Stimulated activated CD4-positive, alpha-beta T cell treated with anti-CD3 and anti-CD28 coated beads, Interleukin-1b, Interleukin-23, amount 100 ng/mL, for 1 hour (primary cell): ENCODE measurements at places on chromosomes 3 and 15.

- no peak for DNase-seq
These were observed 96.5 kb downstream of the TGFBR2 start for GRCh38 chr3:30702828-30703397.

DNA sequence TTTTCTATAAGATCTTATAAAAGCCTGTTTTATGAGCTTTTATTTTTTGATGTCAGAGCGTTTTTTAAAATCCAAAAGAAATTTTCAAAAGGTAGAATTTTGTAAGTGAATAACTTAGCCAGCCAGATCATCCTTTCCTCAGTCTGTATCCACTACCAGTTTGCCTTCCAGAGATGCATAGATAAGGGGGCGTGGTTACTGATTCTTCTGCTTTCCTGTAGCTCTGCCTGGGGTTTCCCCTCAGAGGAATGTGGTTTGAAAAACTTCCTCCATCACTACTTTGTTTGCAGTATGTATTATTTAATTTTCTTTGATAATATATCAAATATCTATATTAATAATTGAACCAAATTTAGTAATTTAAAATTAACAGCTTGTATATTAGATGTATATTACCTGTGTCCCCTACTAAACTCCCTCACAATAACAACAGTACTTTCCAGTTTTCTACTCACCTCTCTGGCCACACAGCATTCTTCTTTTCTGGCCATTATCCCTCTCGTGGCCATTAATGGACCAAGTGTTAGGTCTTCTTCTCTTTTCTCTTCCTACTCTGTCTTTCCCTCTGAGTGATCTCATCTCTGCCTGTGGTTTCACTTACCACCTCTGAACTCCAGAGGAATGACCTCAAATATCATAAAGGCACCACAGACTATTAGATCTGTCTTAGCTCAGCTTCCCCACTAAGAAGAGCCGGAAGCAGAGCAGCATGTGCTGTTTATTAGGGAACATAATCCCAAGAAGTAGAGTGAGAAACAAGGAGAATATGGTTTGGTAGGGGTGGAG lies 239.7 kb downstream of the UBE2E2 start:
- DNase-seq: no peak

DNA sequence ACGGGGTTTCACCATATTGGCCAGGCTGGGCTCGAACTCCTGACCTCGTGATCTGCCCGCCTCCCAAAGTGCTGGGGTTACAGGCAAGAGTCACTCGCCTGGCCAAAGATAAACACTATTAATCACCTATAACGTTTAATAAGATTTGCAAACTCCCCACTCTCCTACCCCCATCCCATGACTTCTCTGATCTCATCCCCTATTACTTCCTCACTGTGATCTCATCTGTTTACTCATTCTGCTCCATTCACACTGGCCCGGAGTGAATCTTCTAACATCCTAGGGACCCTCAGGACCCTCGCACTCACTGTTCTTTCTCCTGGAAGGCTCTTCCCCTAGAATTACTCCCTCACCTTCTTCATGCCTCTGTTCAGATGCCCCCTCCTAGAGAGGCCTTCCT lies 78.9 kb downstream of the DGKG start:
- no peak for DNase-seq

- no peak for DNase-seq
These were observed 19.9 kb upstream of the SLC12A8 start for GRCh38 chr3:125232401-125232800.

DNA sequence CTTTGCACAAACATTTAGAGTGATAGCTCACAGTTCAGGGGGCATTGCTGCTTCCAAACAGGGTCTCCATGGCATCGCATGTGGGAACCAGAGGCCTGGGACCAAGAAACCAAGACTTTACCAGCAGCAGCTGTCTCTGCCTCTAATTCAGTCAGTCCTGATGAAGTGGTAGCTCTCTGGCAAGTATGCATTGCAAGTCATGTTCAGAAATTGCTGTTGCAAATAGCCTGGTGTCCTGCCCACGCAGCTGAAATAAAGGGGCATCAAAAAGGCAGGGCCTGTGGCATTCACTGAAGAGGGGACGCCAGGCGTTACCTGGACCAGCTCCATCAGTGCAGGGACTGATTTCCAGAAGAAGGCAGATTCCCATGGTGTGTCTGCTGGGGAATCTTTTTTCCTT lies 121.3 kb downstream of the CD47 start:
- no peak for DNase-seq
